ENCODE measurements at places on chromosomes 2 and 18. TPM values are rescaled to one million over a fixed set of nuclear protein-coding genes. Genes with fewer than 3 reads are reported as not detected.

GRCh38 chr18:58091099-58091611 is 47.1 kb downstream of the NEDD4L start:
- peak; percentile 90 for DNase-seq

- DNase-seq: no peak
Observed at GRCh38 chr2:234521536-234521935, 24.7 kb upstream of the ARL4C start.

DNA sequence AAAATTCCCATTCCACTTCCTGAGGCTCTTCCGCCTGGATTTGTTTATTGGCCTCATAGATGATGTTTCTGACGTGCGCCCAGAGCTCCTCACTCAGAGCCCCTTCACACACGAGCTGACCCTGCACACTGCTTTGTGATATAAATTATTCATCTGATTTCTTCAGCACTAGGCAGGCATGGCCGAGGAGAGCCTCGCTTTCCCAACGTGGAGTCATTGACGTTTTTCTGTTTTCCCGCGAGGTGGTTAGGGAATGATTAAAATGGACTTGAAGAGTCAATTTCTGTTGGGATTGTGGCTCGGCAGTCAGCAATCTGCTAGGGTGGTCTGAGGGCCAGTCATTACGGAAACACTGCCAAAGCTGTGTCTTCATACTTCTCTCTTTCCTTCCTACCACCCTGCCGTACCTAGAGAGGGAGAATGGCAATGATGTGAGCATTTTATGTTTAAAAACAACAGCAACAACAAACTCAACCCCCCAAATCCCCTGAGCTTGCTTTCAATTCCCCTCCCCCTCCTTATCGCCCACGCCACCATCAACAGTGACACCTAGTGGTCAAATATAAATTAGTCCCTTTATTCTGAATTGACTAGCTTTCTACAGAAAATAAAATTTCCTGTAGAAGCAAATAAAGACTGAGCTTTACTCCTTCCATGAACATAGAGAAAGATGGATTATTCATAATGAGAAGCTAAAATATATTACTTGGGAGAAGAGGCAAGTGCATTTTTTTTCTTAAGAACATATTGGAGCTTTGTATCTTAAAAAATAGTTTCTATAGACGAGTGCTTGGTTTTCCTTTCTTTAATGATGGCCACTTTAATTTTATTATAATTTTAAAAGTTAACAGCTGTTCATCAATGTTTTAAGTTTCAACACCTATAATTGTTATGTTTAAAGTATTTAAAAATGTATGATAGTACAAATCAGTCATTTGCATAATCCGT is 285.1 kb downstream of the MTX2 start:
- DNase-seq: peak; percentile 63

GRCh38 chr2:219706823-219707281 is 79.4 kb downstream of the SLC4A3 start:
- DNase-seq: peak; percentile 82

DNA sequence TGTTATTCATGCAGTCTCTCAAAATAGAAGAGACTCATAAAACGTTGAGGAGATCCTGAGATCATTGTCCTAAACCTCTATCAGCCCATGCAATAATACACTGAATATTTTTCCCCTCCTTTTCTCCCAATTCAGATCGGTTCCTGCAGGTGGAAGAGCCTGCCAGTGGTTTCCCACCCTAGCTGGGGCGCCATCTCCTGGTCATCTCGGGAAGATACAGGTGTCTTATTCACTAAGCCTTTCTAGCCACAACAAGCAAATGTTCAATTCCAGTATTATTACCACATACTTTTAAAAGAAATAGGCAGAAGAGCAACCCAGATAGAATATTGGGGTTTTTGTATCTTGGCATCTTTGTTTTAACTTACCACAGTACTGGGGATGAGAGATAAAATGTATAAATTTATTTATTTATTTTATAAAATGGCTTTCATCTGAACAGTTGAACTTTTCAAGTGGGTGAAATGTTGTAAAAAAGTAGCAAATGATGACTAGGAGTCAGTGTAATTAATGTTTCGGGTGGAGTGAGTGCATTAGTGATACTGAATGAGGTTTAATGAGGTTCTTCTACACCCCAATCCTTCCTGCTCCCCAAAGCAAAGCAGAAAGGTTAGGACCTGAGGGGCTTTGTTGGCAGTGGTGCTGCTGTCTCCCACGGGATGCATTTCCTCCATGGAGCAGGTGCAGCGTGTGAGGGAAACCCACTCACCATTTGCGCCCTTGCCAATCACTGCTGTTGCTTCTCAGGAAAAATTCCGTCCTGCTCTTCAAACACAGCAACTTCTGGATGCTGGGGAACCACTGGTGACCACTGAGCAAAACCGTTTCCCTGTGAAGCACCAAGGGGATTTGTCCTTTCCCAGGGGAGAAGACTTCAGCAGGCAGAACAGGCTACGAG is 147.1 kb upstream of the FHL2 start:
- DNase-seq: peak; percentile 51

DNA sequence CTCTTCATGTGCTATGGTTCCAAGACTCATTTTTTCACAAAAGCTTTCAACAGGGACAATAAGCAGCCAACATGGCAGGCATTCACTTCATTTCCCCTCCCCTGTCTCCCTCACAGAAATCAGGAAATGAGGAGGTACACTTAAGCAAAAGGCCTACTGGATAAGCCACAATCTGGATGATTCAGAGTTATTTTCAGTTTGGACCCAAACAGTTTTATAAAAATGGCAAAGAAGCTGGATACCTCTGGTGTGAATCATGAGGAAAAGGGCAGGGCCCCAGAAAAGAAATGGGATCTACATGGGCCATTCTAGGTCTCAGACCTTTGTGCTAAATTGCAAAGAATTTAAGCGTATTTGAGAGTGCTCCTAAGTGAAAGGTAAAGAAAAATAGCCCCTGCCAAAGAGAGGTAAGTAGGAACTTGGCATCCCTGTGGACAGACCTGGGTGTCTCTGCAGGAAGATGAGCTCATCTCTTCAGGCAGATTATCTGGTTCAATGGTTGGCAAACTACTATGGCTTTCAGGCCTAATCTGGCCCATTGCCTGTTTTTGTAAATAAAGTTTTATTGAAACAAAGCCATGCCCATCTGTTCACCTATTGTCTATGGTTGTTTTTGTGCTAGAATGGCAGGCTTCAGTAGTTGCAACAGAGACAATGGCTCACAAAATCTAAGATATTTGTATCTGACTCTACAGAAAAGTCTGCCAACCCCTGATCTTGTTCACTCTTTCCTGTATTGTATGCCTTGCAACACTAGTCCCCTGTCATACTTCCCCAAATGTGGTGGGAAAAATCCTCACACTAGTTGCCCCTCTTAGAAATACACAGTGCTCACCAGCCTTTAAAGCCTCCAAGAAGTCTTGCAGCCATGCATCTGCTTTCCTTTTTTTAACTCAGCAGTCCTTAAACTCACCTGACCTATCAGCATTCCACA is 315.0 kb downstream of the ALK start:
- peak; percentile 94 for DNase-seq

- DNase-seq: no peak
Observed at GRCh38 chr2:188897096-188897495, 77.1 kb upstream of the COL3A1 start.

DNA sequence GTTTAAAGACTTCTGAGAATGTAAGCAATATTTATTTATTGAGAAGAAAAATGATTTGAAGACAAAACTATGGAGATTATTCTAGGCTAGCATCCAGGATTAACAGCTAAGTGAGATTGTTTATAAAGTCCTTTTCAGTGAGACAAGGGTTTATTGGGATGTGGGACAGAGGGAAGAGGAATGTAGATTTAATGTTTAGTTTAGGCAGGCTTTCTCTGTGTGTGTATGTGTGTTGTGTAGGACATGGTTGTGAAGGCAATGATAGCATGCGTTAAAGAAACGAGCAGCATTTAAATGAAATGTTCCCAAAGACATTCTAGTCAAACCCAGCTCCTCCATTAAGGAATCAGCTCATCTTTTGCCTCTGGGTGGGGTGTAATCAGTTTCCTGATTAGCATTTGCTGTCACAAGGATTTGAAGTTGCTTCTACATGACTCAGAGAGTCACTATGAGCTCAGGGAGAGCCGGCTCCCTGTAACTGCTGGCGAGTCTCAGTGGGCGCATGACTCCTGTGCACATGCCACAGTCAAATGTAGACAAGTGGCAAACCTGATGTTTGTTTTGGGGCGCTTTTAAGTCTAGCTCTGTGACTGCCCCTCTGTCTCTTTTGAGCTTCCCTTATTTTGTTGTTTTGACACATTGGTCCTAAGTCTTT is 442.2 kb upstream of the CELF4 start:
- peak; percentile 5 for DNase-seq

DNA sequence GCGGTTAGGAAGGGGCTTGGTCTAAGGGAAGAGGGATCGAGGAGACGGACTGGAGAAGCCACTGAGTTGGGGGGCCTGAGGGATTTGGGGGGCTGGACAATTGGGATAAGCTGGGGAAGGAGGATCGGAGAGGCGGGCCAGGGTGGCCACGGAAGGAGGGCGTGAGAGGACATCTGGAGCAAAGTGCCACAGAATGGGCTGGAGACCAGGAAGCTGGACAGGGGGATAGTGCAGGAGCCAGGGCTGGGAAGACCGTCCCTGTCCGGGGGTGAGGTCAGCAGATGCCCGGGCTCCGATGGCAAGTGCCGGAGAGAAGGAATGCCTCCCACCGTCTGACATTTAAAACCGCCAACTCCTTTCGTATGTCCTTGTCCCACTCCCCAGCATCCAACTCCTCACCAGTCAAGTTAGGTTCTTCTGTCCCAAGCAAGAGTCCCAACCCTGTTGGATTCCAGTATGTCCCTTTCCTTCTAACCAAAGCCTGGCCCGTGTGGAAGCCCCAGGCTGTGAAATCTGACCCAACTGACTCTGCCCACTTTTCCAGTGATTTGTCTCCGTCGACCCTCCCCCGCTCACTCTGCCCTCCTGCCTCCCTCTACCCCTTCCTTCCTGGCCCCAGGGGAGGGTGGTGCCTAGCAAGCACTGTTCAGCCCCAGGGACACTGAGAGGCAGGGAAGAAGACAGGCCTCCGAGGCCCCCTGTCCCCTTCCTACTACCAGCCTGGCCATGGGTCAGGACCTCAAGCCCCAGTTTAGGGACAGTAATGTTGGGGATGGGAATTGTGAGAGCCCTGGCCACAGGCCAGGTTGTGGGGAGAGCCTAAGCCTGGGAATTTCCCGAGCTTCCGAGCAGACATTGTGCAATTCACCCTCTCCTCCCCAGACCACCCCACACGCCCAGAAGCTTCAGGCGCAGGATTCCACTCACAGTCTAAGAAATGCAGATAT is 31.5 kb upstream of the TMBIM1 start:
- peak; percentile 59 for DNase-seq

DNA sequence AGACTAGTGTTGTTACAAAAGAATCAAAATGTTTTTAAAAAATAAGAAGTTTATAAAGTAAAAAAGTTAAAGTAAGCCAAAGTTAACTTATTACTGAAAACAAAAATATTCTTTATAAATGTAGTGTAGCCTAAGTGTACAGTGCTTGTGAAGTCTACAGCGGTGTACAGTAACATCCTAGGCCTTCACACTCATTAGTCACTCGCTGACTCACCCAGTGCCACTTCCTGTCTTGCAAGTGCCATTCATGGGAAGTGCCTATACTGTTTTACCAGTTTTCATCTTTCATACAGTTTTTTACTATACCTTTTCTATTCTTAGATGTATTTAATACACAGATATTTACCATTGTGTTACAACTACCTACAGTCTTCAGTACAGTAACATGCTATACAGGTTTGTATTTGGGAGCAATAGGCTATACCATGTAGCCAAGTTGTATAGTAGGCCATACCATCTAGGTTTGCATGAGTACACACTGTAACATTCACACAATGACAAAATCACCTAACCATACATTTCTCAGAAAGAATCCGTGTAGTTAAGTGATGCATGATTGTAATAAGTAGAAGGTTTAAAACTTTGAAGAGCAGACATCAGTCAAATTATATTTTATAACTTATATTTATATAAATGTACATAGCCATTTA is 13.4 kb downstream of the SERPINB7 start:
- DNase-seq: peak; percentile 94

- no peak for DNase-seq
Observed at GRCh38 chr2:52995424-52995823, 772.2 kb upstream of the CHAC2 start.

DNA sequence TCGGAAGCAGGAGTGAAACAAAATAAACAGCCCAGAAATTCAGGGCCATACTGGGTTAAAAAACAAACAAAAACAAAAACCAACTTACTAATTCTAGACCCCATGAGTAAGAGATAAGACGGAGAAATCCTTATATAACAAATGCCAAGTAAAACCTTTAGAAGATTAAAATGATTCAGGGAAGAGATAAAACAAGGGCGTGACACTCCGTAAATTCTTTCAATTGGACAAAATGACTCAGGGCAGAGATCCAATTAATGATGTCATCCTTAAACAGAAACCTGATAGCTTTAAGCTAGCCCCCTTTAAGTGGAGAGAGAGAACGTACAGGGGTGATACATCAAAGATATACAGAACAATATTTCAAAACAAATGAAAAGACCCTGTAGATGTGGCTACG is 317.4 kb downstream of the NBAS start:
- peak; percentile 7 for DNase-seq

DNA sequence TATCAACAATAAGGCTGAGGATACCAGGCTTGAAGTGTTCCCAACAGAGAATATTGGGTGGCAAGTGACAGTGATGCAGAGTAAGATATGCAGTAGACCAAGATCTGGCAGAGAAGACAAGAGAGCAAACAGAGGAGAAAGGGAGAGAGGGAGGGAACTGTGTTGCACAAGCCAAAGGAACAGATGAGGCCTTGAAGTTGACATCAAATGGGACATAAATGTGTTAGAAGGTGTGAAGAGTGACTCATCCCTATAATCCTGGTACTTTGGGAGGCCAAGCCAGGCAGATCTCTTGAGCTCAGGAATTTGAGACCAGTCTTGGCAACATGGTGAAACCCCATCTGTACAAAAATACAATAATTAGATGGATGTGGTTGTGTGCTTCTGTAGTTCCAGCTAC is 342.9 kb downstream of the PARD3B start:
- DNase-seq: peak; percentile 5

GRCh38 chr2:33022989-33023727 is 76.4 kb downstream of the LTBP1 start:
- peak; percentile 87 for DNase-seq

DNA sequence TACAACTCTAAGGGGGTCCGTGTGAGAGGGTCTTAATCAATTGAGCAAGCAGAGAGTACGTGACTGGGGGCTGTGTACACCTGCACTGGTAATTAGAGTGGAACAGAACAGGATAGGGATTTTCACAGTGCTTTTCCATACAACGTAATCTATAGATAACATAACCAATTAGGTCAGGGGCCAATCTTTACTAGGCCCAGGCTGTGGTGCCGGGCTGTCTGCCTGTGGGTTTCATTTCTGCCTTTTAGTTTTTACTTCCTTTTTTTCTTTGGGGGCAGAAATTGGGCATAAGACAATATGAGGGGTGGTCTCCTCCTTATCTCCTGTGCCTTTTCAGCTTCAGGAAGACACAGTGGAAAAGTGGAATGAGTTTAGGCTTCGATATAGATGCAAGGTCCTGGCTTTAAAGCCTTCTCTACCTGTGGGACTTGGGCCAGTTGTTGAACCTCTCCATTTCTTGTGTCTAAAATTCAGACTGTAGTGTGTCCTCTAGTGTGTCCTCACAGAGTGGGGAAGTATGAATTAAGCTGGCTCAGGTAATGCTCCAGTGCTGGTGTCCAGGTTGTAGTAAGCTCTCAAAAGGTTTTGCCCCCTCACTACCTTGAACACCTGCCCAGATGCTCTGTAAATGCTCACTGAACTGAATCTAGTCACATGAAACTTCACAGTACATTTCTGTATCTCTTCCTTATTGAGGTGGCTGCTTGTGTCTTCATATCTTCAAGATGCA is 422.8 kb downstream of the SETBP1 start:
- no peak for DNase-seq

Gene PSD4
- total RNA-seq: 44.5 TPM

Gene KCNE4
- total RNA-seq: not detected

Gene SYT4
- total RNA-seq: not detected

Gene HRH4
- total RNA-seq: not detected

Gene TEX44
- not detected for total RNA-seq

Gene GAD1
- 2.4 TPM for total RNA-seq

Measured in HT1080 (cell line).